ENCODE measurements at places on chromosomes 4 and X. TPM values are rescaled to one million over a fixed set of nuclear protein-coding genes. Genes with fewer than 3 reads are reported as not detected.

Gene TRIM75
- not detected for total RNA-seq

Gene PDZD4
- total RNA-seq, result 0.09 TPM

Gene SLC6A8
- total RNA-seq, result 8.8 TPM

Gene PIR
- 40.8 TPM for total RNA-seq

Gene HSFX4
- total RNA-seq, result not detected

Gene XAGE5
- total RNA-seq, result not detected

Gene CYP2U1
- total RNA-seq, result 17.3 TPM

Gene ALPK1
- 14.1 TPM for total RNA-seq
